Stimulated activated naive CD8-positive, alpha-beta T cell treated with anti-CD3 and anti-CD28 coated beads, Interleukin-15, amount 100 ng/mL, for 72 hours (primary cell): ENCODE measurements at places on chromosomes 1 and 21.

DNA sequence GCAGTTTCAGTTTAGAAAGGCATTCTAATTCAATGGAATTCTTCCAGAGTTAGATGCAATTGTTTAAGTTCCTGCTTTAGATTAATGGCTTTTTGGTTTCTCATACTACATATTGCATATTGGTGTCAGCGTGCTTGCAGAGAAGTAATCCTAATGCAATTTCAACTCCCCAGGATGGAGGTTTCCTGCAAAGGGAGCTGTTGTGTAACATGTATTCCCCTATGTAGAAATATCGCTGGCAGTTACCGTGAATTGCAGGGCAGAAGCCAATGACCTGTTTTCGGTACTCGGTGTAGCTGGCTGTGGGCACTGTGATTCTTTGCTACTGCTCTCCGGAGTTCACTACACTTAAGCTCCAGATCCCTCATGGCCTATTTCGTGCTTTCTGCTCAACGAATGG lies 256.1 kb upstream of the PTBP2 start:
- DNase-seq = no peak

GRCh38 chr1:119040489-119040888 lies 52.3 kb upstream of the TBX15 start:
- no peak for DNase-seq

GRCh38 chr1:10916311-10916710 lies 96.1 kb upstream of the TARDBP start:
- no peak for DNase-seq

DNA sequence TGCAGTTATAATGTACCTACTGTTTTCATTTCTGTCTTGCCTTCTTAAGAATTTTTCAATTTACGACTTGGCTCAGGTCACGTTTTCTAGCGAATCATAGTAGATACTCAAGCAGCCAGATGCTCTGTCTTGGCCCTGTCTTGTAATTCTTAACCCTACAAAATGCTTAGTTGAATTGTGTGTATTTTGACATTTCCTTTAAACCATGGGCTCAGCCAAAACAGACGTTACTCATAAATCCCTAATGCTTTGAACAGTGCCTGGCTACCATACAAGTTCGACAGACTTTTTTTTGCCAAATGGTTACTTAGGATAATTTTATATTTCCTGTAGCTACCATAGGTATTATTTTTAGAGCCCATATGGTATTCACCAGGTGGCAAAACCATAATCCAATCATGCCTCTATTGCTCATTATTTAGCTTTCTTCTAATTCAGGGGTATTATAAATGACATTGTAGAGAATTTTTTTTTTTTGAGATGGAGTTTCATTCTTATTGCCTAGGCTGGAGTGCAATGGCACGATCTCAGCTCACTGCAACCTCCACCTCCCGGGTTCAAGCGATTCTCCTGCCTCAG lies 54.3 kb downstream of the KCNK1 start:
- no peak for DNase-seq

GRCh38 chr1:39105841-39106765 lies 80.0 kb downstream of the NDUFS5 start:
- DNase-seq = peak; percentile 31

- DNase-seq = no peak
These were observed 73.9 kb downstream of the PLXNA2 start for GRCh38 chr1:208170252-208170651.

GRCh38 chr21:42079939-42080787 lies 9.0 kb downstream of the UMODL1 start:
- no peak for DNase-seq

DNA sequence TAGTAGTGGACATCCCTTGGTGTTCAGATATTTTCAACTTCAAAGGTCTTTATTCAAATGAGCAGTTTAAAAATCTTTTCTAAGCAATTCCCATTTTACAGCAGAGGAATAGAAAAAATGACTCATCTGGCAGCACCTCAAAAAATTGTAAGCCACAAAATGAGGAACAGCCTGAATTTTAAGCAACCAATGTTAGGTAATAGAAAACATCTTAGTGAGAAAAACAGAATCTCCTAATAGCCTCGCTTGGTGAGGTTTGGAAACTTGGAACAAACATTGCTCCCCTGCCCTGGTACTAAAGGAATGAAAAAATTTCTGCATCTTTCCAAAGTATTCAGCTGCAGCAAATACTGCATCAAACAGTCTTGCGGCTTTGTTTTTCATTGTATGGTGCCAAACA lies 264.4 kb downstream of the NTNG1 start:
- no peak for DNase-seq

DNA sequence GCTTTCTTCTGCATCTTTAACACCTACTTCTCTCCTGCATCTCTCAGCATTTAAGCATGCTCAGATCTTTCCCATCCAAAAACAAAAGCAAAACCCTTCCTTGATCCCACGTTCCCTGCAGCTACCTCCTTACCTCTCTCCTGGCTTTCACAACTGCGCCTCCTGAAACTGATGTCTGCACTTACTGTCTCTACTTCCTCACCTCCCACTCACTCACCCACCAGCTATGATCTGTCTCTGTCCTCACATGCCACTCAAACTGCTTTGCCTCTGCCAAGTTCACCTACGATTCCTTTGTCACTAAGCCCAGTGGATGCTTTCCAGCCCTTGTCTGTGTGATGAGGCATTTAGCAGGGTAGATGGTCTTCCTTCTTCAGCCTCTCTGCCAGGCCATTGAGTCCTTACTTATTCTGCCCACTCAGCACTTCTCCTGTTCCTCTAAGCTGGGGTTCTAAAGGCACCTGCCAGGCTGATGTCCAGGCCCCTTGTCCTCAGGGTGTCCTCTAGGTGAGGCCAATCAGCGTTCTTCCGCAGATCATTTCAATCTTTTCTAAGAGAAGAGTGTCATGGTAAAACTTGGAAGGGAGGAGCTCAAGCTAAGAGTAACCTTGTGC lies 10.0 kb upstream of the GJB3 start:
- no peak for DNase-seq

GRCh38 chr1:235313262-235313661 lies 14.7 kb downstream of the ARID4B start:
- no peak for DNase-seq

DNA sequence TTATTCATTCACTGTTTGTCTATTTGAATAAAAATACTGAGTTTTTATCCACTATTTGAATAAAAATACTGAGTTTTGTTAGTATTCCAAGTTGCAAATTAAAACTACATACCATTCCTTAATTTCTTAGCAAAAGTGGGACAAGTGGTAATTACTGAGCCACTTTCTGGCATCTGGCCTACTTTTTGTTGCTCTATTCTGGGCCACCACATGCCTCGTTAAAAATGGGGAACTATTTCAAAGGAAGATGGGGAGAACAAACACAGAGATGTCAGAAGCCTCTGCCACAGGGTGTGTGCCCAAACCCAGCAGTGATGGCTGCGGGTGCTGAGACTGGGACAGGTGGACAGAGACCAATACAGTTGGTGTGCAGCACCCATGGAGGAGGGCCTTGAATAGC lies 14.6 kb downstream of the PIGP start:
- no peak for DNase-seq

DNA sequence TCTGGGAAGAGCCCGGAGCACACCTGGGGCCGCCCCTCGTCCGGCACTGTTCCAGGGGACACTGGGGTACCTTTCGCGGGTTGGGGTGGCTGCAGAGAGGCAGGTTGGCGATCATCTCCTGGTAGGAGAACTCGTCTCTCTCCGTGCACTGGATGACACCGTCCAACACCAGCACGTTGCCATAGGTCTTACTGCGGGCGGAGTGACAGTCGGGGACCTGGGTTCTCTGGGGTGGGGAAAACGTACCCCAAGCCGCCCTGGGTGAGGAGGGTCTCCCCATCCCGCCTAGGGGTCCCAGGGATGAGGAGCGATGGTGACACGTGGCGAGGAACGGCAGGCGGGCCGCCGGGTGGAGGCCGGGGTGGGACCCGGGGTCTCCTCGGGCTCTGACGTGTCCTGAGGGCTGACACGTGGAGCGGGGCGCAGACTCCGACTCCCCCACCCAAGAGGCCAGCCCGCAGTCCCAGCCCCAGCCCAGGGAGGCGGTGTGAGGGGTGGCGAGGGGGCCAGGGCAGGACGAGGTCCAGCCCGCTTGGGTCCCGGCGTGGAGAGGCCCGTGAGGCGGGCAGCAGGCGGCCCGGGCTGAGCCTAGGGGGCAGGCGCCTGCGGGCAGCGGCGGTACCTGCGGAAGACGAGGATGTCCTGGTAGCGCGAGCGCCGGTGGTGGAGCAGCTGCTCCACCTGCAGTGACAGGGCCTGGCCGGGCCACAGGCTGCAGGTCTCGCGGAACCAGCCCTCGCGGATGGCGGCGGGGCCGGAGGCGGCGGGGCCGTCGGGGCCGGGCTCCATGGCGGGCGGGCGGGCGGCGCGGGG lies 457 bp downstream of the SRM start:
- DNase-seq = no peak

DNA sequence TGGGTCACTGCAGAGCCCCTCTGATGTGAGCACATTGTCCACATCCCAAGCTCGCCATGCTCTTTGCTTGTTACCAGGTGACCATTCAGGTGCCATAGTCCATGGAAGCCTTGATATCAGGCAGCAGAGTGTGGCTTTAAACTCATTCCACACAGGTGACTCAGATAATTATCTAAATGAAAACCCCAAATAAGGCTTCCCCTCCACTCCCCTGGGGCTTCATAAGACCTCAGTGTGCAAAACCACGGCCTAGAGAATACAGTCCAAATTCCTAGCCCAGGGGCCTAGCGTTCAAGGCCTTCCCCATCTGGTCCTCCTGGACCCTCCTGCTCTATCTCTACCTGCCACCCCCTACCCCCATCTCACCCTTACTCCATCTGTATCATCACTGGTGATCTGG lies 97.1 kb downstream of the ARHGEF10L start:
- DNase-seq = no peak

- DNase-seq = no peak
These were observed 96.7 kb downstream of the ABCA4 start for GRCh38 chr1:94024104-94024792.

DNA sequence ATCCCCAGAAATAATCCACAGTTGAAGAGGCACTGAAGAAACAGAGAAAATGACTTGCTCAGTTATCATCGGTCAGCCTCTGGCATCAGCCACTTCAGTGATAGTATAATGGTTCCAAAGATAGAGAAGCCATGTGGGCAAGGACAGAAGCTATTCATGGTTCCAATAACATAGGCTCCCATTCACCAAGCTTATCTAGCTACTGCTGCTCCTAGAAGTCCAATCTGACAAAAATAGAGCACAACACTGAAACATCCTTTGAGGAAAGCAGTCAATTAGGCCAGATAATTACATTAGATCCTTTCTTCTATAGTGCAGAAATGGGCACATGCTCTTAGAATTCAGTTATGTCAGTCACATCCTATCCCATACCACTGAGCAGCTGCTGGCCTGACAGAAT lies 33.5 kb upstream of the CRB1 start:
- DNase-seq = no peak

- no peak for DNase-seq
These were observed 19.6 kb upstream of the DUSP10 start for GRCh38 chr1:221761354-221762002.

DNA sequence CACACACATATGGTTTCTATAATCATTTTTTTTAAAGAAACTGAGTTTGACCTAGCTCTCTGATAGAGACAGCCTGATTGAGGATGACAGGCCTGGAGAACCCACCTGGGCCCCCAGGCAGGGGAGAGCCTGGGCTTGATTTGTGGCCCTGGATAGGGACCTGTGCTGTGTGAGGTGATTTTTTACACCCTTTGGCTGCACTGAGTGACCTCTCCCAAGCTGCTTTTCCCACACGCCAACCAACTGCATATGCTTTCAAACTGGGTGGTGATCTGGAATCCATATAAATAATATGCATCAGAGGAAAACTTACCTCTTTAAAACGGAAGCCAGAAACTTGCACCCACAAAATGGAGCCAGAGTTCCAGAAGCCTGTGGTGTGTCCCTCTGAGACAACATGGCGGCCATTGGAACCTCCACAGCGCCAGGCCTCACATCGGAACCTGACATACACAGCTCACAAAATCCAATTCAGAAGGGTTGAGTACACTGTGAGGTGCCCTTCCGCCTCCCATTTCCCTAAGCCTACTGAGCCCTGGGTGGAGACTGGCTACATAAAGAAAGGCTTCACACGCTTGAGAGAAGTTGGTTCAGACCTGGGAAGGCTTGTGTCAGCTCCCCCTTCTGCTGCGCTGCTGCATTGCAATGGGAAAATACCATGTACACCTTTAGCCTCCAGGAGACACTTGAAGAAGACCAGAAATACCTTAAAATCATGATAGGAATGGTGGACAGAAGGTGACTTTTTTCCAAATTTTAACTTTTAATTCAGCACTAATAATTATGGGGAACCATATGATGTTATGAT lies 160.7 kb downstream of the HHIPL2 start:
- no peak for DNase-seq

- DNase-seq = peak; percentile 45
These were observed 18.6 kb downstream of the FAM151A start for GRCh38 chr1:54604572-54605370.

DNA sequence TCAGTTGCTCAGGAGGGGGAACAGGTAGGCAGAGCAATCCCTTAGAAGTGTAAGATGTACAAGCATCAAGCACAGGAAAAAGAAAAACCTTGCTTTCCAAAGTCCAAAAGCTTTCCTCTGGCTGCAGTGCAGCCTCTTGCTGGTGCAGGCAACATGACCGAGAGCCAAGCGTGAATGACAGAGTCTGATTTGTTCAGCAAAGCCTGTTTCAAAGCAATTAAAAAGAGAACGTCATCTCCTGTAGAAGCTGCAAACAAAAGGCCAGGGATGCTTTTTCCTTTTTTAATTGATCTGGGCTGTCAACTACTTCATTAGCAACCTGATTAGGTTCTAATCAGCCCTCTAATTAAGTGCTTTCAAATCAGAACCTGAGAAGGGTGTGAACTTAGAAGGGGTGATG lies 38.2 kb upstream of the PLA2G2C start:
- no peak for DNase-seq

DNA sequence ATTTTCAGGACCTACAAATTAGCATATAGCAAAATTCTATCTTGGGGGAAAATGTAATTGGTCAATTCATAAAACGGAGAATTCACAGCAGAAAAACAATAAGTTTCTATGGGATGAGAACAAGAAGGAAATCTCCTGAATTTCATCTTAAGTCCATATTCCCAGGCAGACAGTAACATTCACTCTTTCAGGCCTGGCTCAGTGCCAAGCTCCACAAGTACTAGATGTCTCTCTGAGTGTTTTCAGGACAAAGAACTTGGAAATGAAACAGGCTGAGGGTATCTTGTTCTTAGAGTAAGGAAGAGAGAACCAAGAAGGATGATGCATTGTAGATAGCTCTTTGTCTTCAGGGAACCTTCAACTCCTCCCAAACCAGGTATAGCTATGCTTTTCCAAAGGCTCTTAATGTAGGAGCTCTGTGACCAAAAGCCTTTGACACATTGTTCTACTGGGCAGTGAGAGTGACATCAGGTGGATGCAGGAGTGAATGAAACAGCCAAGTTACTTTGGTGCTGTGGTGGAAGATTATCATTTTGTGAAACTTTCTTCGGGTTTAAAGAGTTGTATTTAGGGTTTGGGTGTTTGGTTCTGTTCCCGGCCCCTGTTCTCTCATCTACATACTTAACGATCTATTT lies 298.3 kb downstream of the GPATCH2 start:
- no peak for DNase-seq
